NCI-H1417 (cell line): ENCODE measurements at places on chromosomes 2 and 18.

DNA sequence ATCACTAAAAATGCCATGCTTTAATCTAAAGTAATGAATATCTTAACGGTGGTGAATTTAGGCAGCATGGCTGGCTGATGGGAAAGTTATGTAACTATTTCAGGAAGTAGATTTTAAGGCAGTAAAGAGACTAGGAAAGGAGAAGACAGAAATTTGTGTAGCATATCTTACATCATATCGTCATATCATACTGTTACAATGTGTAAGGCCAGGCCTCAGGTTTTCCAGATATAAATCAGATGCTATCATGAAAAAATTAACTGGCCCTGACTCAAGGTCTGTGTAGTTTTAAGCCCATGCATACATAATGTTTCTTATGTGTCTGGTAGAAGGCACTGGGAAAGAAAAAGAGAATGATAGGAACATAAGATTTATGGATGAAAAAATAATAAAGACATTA lies 8.9 kb upstream of the FAP start:
- no peak for DNase-seq

DNA sequence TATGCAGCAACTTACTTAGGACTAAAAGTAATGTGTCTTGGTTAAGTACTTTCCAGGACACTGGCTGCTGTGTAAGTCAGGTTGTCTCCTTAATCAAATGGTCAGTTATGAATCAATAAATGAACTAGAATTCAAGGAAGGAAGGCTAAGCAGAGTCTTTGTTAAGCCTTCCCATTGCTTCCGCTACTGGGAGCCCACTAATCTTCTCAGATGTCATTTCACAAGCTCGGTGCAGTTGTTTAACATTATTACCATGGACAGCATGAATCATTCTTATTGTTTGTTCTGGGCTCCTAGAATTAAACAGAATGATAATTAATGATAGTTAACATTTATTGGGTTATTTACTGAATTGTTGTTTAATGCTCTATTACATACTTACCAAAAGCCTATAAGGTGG lies 26.0 kb upstream of the MEIS1 start:
- DNase-seq = no peak

DNA sequence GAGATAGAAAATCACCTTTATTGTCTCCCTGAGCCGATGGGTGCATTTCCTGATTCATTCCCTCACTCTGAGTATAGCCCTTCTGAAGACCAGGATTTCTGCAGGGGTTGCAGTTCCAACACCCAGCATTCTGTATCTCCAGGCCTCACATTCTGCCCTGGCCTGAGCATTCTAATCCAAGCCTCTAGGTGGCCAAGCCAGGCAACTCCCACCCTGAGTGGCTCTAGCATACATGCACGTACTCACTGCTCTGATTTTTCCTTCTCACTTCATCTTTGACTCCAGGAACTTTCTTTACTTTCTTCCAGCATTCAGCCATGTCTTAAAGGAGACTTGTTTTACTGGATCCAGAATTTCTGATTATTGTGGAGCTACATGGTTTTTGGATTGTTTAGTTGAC lies 100.7 kb upstream of the STK39 start:
- DNase-seq = peak; percentile 30

DNA sequence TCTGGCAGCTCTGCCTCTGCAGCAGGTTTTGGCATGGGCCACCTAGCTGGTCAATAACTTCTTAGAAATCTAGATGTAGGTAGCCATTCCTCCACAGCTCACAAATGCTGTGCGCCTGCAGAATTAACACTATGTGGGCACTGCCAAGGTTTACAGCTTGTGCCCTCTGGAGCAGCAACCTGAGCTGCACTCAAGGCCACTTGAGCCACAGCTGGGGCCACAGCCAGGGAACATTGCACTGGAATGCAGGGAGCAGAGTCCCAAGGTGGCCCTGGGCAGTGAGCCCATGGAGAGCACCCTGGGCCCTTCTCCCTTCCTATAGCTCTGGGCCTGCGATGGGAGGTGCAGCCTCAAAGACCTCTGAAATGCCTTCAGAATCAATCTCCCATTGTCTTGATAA lies 365.3 kb downstream of the SATB2 start:
- DNase-seq = no peak

DNA sequence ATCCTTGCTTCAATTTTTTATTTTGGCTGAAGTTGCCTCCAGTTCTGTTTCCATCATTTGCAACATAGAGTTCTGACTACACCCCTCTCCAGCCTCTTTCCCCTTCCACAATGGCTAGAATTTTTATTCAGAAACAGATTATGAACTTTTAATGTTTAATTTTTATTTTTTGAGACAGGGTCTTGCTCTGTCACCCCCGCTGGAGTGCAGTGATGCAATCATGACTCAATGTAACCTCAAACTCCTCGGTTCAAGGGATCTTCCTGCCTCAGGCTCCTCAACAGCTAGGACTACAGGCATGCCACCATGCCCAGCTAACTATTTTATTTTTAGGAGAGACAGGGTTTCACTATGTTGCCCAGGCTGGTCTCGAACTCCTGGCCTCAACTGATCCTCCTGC lies 2.8 kb downstream of the NTSR2 start:
- no peak for DNase-seq

- no peak for DNase-seq
These were observed 126.9 kb upstream of the TLK1 start for GRCh38 chr2:171287611-171288010.
